ENCODE measurements at places on chromosomes 12 and 14. TPM values are rescaled to one million over a fixed set of nuclear protein-coding genes. Genes with fewer than 3 reads are reported as not detected.

DNA sequence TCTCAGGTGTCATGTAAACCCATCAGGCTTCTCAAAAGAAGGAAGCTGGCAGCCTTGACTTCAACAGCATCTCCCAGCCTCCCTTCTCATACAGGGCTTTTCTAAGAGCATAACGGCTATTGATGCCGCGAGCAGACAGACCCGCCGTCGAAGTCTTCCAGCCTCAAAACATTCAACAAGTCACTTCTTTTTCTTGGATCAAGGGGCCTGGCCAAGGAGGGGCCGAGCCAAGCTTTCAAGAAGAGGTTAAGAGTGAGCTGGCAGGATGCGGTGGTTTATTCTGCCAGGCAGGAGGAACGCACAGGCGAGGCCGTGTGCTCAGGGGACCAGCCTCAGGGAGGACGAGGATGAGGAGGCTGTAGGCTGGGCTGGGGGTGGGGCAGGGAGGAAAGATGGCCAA lies 102.9 kb upstream of the RFLNA start:
- no peak for DNase-seq

- no peak for DNase-seq
Observed at GRCh38 chr12:69337311-69338090, 10.7 kb upstream of the LYZ start.

DNA sequence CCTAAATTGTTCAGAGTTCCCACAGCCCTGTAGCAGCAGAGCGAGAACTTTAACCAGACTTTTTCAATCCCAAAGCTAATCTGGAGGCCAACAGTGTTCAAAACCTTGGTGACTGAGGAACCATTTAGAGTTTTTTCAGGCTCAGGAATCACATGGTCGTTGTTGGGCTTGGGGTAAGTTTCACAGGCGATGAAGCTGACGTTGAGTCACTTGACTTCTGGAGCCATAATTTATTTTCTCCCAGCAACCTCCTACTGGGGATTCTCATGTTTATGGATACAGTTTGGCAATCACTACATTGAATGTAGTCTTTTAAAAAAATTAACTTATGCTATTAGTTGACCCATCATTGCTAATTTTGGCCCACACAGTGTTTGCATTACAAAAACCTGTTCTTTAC lies 34.5 kb downstream of the SSPN start:
- no peak for DNase-seq

- DNase-seq = no peak
Observed at GRCh38 chr14:32578181-32578580, 249.1 kb downstream of the AKAP6 start.

GRCh38 chr12:88519802-88520435 lies 60.4 kb downstream of the KITLG start:
- no peak for DNase-seq

GRCh38 chr14:71322655-71323250 lies 415.5 kb downstream of the PCNX1 start:
- DNase-seq = no peak

GRCh38 chr14:58872061-58872460 lies 234.3 kb downstream of the DACT1 start:
- no peak for DNase-seq

DNA sequence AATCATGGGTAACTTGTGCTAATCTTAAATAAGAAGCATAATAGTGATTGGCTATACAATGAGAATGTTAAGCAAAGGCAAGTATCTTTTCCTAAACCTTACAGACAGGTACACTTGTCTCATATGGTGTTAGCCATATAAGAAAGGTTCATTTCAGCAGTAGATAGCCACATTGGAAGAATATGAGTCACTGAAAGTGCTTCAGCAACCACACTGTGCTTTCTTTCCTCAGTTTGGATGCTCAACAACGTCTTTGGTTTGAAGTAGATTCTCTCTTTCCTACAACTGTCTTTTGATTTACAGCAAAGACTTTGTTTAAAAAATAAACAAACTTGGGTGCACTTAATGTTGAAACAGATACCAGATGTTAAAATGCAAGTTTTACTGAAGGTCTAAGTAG lies 8.9 kb downstream of the DDHD1 start:
- no peak for DNase-seq

GRCh38 chr12:89965993-89966392 lies 257.4 kb upstream of the ATP2B1 start:
- no peak for DNase-seq

- DNase-seq = peak; percentile 73
Observed at GRCh38 chr14:99036611-99037293, 235.2 kb downstream of the BCL11B start.

DNA sequence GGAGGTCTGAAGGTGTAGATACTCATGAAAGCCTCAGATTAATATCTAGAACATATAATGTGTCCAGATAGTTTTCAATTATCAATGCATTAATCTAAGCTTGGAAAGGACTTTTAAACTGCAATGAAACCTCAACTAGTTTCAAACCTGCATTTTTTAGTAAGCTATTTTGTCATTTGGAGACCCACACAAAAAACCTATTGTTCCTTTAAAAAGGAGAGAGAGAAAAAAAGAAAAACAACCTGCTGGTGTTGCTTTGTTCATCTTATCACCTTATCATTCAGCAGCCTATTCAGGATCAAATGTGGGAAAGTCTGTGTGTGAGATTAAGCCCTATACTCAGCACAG lies 215.7 kb upstream of the PLEKHG7 start:
- no peak for DNase-seq

DNA sequence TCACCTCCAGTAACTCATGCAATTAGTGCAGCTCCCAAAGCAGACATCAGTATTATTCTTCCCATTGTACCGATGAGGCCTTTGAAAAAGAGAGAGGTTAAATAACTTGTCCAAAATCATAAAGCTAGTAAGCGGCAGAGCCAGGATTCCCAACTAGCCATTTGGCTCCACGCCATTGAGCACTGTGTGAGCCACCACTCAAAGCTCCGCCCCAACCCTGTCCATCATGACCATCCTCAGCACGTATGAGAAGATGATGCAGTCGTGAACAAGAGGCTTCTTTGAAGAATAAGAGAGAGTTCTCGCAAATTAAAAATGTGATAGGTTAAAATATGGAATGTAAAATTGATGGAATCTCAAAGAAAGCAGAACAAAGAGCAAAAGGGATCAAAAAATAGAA lies 14.6 kb downstream of the CLMN start:
- DNase-seq = no peak

- DNase-seq = no peak
Observed at GRCh38 chr12:31633464-31633863, 26.0 kb upstream of the ETFBKMT start.

GRCh38 chr12:89948271-89949175 lies 239.9 kb upstream of the ATP2B1 start:
- no peak for DNase-seq

DNA sequence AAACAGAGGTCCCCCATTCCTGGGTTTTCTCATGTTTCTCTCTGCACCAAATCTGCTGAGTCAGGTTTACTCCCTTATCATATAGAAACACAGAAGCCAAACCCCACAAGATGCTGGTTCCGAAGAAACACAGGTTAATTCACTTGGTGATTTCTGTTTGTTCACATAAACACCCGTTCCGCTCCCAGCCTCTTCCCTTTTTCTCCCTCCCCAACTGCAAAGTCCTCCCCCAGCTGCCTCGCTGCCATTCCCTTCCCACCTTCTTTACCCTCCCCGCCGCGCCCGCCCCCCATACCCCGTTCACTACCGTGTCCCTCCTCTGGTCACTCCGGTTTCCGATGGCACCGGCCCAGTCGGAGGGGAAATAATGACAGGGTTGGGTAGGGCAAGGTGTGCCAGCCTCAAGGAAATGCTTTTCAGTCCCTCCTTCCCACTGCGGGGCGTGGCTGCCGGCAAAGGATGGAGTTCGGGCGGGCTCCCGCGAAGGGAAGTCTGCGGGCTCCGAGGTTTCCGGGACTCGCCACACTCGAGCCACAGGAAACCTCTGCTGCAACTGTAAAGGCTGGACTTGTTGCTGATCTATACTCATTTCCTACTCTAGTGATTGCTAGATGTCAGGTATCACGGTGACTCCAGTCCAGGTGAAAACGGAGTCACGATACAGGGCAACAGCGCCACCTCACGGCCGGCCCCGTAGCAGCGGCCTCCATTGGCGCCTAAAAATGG lies at the start of gene STYK1:
STYK1 (minus strand) TSS at position 394 of the 726 bp plus-strand sequence. CDS start 39,434 bp downstream, outside the sequence.
- DNase-seq = peak; percentile 72

DNA sequence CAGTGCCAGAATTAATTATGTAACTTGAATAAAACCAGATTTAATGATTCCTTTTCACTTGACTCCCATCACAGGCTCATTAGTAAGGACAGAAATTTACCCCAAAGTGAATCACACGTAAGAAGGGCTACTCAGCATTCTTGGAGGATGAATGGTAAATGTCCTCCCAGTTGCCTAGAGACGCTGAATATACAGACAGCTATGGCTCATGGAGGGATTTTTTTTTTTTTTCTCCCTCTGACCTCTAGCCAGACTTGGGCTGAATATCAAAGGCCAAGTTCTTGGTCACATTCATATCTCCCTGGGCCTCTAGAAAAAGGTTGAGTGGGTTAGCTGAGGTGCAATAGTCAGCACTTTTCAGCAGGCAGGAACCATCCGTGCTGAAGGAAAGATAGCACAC lies 77.5 kb downstream of the PHLDA1 start:
- DNase-seq = no peak

The TGFB3 gene
- 15.7 TPM for total RNA-seq

The ZNF839 gene
- 8.5 TPM for total RNA-seq

The ADAM21 gene
- total RNA-seq = 0.24 TPM

The CLEC9A gene
- 0.30 TPM for total RNA-seq

The FAIM2 gene
- 2.9 TPM for total RNA-seq

The MGST1 gene
- total RNA-seq = 341 TPM

The AICDA gene
- 0.77 TPM for total RNA-seq

The AKAP6 gene
- total RNA-seq = 8.6 TPM

The APOLD1 gene
- 11.0 TPM for total RNA-seq

The ACRBP gene
- total RNA-seq = 7.2 TPM

All from lower lobe of right lung (tissue), 2 donors.